ENCODE measurements at places on chromosomes 2 and 18.

DNA sequence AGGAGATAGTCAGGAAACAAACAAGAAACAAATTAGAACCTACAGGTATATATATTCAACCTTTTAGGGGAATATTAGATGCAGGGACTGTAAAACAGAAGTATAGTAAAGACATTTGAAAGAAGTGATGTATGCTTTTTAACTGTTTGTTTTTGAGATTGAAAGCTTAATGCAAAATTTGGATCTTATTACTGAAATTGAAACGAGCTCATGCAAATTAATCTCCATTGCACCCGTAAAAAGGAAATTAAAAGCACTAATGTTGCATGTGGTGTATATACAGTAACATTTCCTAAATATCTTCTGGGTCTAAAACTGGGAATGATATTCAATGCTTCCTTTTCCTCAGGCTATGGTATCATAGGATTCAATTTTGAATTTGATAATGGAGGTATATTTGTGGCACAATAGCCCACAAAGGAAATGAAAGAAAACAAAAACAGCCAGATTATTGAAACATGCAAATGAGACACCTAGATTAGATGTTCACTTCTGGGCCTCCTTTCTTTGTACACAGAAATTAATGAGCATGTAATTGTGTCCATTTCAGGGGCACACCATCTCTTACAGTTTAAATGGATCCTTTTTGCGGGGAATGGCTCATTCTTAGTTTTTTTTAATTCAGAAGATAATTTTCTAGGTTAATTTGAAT is 1.6 kb upstream of the ELOA2 start:
- no peak for DNase-seq

GRCh38 chr2:27832396-27832795 is 57.8 kb downstream of the RBKS start:
- no peak for DNase-seq

GRCh38 chr2:240306185-240306584 is 129.3 kb upstream of the GPC1 start:
- no peak for DNase-seq

DNA sequence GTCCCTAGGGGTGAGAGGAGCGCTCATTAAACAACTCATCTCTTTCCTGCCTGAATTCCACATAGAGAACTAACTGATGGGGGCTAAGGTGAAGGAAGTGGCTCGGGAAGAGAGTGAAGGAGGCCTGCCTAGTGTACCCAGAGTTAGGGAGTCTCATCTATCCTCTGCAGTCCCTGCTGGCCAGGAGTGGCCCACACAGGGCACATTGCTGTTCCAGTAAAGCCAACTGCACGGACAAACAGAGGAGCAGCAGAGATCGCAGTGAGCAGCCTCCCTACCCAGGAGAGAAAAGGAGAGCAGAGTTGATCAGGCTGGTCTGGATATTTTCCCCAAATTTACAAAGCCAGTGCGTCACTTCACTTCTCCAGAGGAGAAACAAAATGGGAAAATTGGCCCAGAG is 16.9 kb upstream of the FN1 start:
- no peak for DNase-seq

GRCh38 chr2:117948615-117949014 is 65.3 kb downstream of the CCDC93 start:
- DNase-seq: no peak

- DNase-seq: no peak
These were observed 16.2 kb upstream of the MBD2 start for GRCh38 chr18:54240629-54241107.

DNA sequence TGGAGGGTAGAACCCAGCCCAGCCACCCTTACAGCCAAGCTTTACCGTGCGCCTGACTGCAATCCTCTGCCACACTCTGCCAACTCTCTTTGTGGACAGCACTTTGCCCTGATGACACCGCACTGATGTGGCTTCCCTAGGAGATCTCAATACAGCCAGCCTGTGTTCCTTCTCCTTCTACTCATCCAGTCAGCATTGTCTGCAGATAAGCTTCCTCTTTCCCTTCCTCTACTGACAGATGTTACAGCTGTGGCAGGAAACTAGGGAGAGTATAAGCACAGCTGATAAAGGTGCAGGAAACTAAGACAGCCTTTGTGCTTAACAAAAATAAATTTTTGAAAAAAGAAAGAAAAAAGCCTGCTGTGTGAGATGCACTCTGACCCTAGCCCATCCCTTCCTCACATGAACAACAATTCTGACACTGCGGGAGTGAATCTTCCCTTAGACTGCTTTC is 25.0 kb downstream of the CEP68 start:
- DNase-seq: no peak

DNA sequence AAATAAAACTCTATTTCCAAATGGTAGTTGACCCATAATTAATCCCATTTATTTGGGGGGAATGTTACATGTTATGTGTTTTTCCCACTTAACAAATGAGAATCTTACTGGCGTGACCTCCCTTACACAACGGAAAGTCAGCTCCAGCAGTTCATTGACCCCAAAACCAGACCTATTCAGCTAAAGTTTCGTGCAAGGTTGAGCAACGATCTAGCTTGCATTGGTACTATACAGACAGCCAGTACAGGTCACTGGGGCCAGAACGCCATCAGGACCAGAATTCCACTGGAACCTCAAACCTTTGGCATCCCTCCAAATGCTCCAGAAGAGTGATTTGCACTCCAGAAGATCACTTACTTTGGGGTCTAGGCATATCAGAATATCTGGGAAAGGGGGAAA is 6.8 kb upstream of the CTAGE1 start:
- DNase-seq: no peak

DNA sequence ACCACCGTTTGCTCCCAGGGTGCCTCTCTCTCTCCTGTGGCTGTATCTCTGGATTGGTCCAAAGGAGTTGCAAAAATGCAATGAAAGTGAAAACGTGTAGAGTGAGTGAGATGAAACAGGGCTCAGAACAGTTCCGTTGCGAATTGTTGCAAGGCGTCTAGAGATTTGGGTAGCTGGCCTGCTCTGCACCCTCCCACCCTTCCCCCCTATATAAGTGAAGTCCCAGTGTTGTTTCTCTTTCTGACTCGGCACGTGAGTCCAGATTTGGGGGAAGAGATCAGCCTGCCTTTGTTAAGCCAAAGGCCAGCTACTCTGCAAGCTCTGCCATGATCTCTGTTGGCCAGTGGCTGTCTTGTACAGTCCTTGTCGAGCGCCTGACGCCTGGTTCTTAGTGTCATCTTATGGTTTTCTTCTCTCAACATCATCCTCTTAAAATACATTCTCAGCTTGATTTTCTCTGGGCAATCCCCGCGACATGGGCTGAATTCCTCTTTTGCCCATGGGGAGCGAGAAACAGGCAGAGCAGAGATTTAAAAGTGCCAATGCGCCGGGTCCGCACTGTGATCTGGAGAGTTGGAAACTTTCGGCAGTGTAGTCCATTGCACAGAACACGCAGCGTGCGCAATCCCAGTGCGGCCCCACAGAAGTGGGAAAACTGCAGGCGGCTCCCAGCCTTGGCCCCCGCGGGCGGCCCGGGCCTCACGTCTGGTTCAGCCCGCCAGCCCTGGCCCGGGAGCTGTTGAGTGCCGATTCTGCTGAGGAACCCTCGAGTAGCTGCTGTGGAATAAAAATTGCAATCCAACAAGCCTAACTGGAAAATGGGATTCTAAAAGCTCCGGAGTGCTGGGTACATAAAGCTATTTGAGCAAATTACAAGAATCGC is 9.3 kb downstream of the MEIS1 start:
- no peak for DNase-seq

DNA sequence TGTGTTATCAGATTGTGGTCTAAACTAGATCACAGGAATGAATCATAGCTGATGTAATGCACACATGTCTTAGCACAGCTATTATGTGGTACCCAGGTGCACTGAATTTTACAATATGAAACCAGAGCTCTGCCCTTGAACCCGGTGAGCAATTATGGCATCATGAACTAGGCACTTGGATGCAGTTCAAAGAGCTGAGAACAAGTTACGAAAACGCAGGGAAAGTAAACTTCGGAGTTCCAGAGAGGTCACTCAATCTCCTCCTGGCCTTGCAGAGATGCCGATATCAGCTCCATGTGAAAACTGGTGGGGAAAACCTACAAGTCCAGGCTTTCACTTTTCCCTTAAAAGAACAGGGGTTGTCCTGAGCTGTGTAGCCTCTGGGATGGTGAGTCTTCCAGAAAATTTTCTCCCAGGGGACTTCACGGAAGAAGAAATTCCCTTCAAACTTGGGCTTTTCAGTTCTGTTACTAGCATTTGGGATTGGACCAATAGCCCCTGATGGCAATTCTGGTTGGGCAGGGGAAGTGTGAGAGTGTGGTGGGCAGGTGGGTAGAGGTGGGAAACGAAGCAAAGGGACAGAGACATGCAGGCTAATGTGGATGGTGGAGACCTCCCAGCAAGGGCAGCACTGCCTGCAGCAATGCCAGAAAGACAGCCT is 71.1 kb upstream of the SH3BP4 start:
- DNase-seq: no peak

- no peak for DNase-seq
These were observed 13.8 kb downstream of the EHD3 start for GRCh38 chr2:31247711-31248110.

DNA sequence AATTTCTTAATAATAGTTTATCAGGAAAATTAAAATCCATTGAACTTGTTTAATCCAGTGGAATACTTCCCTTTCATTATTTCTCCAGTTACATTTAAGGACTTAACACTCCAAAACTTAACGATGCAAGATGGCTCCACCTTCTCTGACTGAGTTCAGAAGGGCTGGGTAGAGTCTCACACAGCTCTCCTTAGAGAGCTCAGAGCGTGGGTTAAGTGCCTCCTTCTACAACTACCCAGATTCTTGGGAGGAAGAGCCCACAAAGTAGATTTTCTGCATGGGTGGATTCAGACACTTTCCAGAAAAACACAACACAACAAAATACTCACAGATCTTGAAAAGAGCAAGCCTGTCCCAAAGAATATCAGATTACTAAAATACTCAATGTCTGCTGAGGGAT is 130.6 kb downstream of the THADA start:
- no peak for DNase-seq

DNA sequence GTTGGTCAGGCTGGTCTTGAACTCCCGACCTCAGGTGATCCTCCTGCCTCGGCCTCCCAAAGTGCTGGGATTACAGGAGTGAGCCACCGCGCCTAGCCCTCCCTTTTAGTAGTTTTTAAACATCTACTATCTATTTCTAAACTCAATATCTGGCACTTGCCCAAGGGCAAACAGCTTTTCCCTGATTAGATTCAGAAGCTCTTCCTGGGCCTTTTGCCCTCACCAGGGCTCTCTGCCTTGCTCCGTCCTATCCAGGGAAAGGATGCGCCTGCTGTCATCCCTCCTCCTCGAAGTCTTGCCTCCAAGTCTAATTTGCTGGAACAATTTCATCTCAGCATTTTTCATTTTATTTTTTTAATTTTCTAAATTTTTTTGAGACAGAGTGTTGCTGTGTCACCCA is 41.4 kb upstream of the FHOD3 start:
- no peak for DNase-seq

DNA sequence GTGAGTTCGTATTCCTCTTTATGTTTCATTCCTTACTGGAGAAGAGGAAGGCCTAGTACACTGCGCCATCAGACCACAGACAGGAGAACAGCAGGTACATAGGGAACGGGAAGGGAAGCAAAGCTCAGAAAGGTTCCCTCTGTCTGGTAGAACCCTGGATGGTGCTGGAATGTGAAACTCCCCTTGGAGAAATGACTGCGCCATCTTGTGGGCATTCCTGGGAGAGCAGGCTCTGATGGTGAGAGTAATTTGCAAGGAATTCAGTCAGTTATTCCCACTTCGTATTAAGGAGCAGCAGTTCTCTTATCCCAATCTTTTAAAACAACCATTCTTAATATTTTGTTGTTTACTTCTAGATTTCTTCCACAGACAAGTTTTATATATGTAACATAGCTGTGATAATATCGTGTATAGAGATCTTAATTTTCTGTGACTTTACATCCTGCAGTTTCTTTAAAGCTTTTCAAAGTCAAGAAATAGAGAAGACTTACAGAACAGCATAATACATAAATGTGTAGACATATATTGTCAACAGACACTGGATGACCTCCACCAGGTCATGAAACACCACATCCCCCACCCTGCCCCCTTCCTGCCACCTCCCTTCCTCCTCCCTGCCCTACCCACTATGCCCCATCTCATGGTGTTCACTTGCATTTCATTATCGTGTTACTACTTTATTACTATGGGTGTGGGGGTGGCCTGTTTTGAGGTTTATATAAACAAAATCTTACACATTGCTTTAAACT is 83.9 kb downstream of the ARHGEF4 start:
- peak; percentile 58 for DNase-seq

- DNase-seq: peak; percentile 63
These were observed 71.0 kb downstream of the ARL4C start for GRCh38 chr2:234425639-234426603.

- DNase-seq: no peak
These were observed 113.6 kb downstream of the ETAA1 start for GRCh38 chr2:67510745-67511144.

DNA sequence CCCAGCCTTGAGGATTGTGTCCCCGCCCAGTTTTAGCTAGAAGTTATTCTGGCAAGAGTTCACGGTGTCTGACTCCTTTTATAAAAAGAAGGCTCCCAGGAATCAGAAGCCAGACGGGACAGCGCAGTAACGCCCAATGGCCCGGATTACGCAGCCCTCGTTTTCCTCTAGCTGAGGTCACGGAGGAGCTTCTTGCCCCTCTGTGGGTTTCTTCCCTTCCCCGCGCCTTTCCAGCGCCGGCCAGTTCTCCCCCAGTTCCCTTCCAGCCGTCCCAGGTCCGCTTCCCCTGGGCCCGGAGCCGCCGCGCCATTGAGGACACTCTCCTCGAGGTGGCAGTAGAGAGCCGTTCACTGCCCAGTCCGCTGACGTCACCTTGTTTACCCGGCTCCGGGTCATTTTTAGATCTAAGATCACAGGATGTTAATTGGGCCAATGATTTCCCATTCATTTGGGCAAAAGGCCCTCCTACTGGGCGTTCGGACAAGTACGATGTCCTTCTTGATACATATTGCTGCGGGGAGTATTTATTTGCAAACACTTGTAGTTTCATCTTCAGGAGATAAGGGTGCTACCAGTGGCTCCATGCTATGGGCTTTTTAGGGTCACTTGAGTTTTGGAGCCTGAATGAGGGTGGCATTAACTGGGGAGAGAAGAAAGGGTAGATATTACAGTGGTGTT is 81.5 kb upstream of the PPM1B start:
- DNase-seq: peak; percentile 82

GRCh38 chr2:132849118-132849517 is 179.1 kb upstream of the LYPD1 start:
- DNase-seq: no peak

- DNase-seq: no peak
These were observed 18.1 kb downstream of the TMEM185B start for GRCh38 chr2:120204945-120205670.

DNA sequence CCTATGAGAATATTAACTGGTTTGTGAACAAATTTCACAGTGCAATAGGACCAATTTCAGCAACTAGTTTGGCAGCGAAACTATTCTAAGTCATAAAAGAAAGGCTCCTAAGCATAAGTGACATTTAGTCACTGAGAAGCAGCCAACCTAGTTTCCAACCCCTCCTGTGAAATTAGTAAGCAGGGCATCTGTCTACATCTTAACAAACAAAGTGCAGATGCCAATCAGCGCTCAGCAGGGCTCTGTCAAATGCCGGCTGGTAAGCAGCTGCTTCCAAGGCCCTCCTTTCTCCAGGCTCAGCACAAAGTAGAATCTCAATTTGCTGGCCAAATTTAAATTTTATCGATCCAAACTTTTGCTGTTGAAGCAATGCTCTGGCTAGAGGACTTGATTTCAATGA is 124.7 kb downstream of the ICOS start:
- DNase-seq: no peak

Data from activated T-cell treated with anti-CD3 and anti-CD28 coated beads for 1 hour (primary cell).